ENCODE measurements at places on chromosomes 5 and 9.

DNA sequence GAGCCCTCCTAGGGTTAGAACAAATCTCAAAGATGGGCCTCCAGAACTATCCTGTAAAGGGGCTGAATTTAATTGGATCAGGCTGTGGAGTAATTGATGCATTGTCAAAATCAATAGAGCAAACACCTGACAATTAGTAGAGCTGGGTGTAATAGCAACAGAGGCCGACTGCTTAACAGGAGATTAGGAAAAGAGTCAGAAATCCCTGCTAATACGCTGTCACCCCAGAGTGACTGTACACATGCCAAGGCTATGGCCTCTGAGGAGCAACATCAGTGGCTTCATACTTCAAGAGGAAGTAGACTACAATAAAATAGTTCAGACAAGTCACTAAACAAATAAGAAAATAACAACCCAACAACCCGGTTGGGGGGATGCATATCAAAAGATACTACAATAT, 18.7 kb upstream of the GRPEL2 start:
- no peak for DNase-seq

DNA sequence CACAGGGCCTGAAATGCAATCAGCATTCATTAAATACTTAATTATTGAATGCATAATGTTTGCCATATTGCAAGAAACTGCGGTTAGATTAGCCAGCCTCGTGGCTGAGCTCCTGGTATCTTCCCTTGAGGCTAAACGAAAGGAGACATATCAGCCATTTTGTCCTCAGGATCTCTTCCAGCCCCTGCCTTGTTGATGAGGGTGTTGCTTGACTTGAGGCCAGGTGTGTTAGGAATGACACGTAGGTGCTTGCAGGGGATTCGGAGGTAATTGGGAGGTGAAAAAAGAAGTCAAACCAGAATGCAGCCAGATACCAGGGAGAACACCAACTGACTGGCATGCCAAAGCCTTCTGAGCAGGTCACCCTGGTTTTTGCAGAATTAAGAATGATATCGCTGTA, 12.5 kb downstream of the SH3RF2 start:
- no peak for DNase-seq

DNA sequence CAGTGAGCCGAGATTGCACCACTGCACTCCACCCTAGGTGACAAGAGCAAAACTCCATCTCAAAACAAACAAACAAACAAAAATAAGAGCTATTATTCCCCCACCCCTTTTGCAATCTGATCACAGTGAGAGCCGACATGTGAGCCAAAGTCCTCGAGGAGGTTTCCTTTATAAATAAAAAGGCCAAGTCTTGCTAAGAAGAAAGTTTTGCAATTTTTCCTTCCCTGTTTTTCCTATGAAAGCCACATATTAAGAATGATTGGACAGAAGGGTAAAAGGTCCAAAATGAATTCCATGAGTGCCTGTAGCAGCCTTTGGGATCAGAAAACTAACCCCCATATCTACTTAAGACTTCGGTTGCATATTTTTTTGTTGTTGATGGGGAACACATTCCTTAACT, 179.7 kb downstream of the TSSK1B start:
- DNase-seq, result no peak

DNA sequence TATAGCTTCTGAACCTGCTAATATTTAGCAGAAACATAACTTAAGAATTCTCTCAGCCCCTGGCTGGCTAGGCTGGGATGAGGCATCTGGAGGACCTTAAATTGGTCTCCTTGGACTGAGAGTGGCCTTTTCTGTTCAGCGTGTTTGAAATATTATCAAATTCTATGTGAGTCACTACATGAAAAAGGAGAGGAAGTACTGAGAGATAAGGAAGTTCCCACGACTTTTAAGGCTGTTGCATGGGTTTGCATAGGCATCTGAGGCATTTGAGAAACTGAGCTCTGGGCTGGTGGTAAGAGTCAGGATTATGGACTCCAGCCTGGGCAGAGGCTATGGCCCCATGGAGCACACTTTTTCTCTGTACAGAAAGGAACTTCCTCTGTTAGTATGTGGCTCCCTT, 816.2 kb upstream of the GRAMD2B start:
- DNase-seq, result no peak

DNA sequence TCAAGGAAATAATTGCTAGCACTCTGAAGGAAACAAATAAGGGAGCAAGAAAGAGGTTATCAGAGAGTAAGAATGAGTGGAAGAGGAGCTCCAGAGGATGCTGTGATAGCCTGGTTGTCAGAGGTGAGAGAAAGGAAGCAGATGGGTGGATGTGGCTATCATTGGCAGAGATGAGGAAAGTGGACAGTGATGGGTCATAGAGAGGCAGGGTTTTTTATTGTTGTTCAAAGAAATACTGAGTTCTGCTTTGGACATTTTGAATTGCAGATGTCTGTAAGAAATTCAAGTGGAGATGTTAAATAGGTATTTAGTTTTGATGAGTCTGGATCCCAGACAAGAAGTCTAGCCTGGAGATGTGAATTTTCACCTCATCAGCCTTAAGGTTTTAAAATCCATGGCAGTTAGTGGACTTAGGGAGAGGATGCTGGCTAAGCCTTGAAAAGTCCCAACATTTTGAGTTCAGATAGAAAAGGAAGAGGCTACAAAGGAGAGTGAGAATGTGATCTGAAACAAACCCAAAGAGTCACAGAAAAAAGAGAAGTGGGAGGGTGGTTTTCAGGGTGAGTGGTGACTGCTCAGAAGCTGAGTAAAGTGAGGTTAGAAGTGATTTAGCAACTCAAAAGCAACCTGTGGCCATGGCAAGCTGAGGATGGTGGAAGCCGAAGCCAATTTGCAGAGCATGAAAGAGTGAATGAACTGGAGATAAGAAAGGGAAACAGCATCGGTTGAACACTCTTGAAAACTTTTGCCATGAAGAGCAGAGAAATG, 50.4 kb downstream of the PPIC start:
- DNase-seq, result no peak

- DNase-seq, result no peak
Measured at GRCh38 chr5:72194846-72195245, 87.6 kb downstream of the MAP1B start.

- peak; percentile 67 for DNase-seq
Measured at GRCh38 chr5:172452398-172453205, 1.7 kb downstream of the SH3PXD2B start.

GRCh38 chr5:174991847-174992246, 267.5 kb downstream of the MSX2 start:
- DNase-seq, result no peak

DNA sequence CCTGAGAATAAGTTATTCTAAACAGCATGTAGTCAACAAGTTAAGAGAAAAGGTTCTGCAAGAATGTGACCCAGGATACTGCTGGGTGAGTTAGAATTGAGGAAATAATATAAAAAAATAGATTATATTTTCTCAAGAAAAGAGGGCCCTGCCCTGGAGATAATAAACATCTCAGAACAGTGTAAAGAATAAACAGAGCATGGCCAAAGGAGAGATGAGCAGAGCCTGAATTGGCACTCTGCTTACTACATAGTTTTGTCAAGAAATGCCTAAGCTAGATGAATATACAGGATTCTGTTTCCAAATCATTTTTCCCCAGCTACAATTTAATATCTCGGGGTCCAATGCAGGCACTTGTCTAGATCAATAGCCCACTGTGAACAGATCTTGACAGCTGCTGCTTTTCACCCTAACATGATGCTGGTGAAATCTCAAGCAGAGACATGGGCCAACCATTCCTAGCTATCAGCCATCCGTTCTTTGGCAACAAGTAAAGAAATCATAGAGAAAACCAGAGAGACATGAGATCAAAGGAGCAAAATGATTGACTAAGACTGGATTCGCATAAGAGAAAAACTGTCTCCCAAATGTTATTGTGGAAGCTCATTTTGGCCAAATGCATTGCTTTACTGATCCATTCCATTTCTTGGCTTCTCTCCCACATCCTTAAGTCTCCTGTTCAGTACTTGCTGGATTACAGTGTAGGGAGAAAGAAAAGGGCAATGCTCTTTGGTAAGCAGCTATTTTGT, 173.2 kb downstream of the PRELID2 start:
- DNase-seq, result no peak

GRCh38 chr5:141493500-141494422, 4.9 kb downstream of the PCDHGC5 start:
- peak; percentile 59 for DNase-seq

GRCh38 chr9:37905131-37905505, 1.2 kb upstream of the SLC25A51 start:
- DNase-seq, result no peak

DNA sequence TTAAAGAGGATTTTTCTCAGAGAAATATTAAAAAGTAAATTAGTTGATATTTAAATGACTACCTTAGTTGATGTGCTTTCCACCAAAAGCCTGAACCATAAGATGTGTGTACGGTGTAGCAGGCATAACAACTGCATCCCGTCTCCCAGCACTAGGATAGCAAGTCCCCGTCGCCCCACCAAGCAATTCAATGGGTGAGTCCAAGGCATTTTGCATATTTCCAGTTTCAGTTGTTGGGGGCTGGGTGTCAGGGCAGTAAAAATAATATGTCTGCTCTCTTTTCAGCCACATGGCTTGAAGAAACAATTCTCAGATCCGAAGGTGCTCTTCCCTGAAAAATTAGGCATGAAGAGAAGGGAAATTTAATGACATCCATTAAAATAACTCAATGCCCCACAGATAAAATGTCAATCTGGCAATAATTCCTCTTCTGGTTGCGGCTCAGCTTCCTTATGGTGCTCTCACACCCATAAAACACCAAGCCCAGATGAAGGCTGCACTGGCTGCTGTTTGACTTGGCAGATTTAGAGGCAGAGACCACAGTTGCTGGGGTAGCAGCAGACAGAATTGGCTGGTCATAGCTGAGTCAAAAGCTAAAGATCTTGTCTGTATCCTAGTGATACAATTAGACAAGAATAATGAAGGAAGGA, 124.4 kb upstream of the ADCY2 start:
- no peak for DNase-seq

GRCh38 chr5:136425921-136426320, 60.6 kb upstream of the TRPC7 start:
- DNase-seq, result no peak

GRCh38 chr9:26561928-26562327, 330.7 kb downstream of the CAAP1 start:
- no peak for DNase-seq

DNA sequence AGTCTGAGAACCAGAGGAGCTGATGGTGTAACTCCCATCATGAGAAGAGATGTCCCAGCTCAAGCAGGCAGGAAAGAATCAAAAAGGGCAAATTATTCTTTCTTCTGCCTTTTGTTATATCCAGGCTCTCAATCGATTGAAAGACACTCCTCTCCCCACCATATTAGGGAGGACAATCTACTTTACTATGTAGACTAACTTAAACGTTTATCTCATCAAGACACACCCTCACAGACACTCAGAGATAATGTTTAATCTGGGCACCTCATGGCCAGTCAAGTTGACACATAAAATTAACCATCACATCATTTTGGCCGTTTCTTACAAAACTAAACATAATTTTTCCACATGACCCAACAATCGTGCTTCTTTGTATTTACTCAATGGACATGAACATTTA, 534.3 kb upstream of the RORB start:
- DNase-seq, result no peak

DNA sequence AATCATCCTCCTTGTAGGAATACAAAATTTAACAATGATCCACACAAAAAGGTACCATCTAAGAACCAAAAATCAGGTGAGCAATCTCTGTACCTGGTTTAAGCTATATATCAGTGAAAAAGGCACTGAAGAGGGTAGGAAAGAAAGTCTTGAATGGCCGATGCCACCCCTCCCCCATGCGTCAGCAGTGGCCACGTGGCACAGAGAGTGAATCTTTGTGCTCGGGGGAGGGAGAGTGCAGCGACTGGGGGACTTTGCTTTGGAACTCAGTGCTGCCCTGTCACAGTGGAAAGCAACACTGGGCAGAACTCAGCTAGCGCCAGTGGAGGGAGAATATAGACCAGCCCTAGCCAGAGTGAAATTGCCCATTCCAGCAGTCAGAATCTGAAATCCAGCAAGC, 28.3 kb upstream of the PDE4D start:
- no peak for DNase-seq

- no peak for DNase-seq
Measured at GRCh38 chr5:113240951-113241726, 193.7 kb downstream of the TSSK1B start.

DNA sequence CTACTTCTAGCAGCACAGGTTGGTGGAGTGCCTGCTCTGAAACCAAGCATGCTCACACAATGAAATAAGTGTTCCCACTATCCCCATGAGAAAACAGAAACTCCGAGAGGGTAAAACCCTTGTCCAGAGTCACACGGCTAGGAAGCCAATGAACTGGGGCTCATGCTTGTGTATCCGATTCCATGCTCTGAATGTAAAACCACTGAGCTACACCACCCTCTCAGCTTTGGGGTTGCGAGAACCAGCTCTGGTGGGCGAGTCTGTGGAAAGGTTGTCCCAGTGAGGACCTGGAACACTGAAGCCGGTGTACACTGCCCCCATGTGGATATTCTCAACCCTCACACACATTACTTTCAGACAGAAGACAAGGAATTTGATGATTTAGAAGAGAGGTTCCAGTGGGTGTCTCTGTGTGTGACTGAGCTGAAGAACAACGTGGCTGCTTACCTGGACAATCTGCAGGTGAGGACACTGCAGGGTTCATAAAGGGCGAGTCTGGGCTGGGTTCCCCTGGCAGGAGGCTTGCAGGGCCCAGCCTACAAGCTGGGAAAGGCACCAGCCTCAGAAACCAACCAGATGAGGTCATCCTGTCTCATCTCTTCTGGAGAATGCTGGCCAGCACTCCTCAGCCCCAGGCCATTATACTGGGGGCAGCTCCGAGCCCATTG, 37.4 kb downstream of the ARHGEF37 start:
- peak; percentile 40 for DNase-seq

DNA sequence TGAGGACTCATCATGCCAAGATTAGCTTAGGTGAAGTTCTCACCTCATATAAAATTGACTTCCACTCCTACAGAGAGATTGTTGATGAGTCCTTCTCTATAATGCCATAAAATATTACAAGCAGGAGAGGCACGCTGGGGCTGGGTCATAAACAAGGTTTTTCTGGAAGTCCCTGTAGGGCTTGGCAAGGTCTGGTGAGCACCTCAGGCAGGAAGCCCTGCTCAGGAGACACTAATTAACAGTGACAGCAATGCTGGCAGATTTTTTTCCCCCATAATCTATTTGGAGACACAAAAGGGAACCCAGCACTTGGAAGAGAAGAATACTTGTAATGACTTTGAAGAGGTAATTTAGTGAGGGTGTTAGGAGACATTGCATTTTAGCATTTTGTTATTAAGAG, 118.7 kb downstream of the DIRAS2 start:
- DNase-seq, result peak; percentile 99
